ENCODE measurements at places on chromosomes 4 and X.

DNA sequence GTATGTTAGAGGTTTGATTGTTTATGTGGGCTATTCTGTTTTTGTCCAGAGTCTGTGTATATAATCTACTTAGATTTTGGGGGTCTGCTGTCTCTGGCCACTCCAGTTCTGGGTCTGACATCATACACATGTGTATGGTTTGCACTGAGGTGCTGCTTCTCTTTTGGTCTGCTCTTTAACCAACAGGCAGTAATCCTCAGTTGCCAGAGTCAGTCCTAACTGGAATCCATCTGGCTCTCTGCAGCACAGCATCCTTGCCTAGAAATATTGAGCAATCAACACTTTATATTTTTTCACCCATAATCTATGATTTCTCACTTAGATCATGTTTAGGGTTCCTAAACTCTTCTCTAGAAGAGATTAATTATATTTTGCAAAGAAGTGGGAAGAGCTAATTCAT is 98.3 kb upstream of the SFRP2 start:
- DNase-seq, result no peak

- DNase-seq, result no peak
Measured at GRCh38 chr4:140122891-140123290, 31.1 kb downstream of the MAML3 start.

DNA sequence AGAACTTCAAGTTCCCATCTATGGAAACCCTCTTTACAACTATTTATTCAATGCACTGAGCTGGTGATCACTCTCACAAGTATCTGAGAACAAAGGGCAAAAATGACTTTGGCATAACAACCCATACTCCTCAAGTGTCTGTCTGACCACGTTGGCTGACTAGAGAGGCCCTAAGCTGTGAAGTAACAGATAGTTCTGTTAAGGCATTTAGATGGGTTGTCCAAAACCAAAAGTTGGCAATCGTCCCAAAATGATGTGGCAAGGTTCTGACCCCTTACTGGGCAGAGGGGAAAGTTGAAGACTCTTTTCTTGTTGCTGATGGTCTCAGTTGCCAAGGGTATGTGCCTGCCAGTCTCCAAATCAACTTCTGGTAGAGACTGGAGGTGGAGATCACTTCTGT is 524.8 kb downstream of the PPARGC1A start:
- DNase-seq, result no peak

DNA sequence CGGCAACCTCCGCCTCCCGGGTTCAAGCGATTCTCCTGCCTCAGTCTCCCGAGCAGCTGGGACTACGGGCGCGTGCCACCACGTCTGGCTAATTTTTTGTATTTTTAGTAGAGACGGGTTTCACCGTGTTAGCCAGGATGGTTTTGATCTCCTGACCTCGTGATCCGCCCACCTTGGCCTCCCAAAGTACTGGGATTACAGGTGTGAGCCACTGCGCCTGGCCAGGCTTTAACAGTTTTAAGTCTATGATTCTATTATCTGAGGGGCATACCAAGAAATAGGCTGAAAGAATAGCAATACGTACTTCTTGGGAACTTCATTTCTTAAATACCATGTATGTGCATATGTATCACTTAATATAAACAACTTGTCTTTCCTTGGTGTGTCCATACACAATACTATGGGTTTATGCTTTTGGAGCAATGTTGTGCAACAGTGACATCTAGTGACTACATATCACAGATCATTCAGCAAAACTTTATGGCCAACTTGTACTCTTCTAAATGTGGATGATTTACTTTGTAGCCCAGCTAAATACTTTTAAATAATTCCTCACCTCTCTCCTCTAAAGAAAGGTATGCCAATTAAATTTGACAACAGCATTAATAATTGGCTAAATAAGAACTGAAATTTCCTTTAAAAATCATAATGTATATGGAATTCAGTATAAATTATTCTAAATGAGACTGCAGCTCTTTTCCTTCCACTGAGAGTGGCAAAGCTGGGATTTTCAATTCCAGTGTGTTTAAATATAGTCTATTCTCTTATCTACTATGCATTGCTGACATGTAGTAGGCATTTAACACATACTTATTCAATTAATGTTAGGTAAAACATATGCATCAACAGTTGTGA is 10.4 kb downstream of the SLC9B1 start:
- DNase-seq, result peak; percentile 86

DNA sequence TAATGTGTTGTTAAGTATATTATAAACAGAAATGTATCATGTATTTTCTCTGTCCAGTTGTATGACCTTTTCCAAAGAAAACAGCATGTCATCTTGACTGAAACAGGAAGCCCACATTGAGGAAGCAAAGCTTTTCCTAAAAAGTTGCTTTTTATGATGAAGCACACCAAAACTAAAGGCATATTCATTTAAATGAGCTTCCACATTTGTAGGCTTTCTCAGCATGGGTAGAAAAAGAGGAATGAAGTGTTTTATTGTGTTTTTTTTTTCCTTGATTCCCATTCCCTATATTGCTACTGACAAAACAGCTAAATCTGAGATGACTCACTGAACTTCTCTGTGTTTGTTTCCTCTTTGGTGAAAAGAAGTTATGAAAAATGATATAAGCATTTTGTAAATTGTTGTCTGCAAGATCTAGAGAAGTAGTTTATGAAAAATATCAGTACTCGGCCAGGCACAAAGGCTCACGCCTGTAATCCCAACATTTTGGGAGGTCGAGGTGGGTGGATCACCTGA is 32.5 kb upstream of the FRAS1 start:
- DNase-seq, result no peak

- peak; percentile 74 for DNase-seq
Measured at GRCh38 chr4:77922158-77923094, 59.8 kb downstream of the MRPL1 start.

GRCh38 chrX:112888916-112889315 is 48.3 kb upstream of the AMOT start:
- no peak for DNase-seq

DNA sequence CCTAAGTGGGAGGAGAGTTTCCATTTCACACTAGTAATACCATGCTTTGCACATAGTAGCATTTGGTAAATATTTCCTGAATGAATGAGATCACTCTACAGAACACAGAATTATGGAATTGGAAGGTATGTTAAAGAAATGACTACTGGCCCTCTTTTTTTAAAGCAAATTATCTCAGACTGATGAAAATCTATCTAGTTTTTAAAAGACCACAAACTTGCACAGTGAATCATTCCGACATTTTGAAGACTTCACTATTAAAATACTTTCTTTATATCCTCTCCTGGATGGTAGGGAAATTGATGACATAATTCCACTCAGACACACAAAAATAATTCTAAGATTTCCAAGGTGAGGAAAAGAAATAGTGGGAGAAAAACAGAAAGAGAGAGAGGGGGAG is 68.4 kb upstream of the ETNPPL start:
- DNase-seq, result no peak

DNA sequence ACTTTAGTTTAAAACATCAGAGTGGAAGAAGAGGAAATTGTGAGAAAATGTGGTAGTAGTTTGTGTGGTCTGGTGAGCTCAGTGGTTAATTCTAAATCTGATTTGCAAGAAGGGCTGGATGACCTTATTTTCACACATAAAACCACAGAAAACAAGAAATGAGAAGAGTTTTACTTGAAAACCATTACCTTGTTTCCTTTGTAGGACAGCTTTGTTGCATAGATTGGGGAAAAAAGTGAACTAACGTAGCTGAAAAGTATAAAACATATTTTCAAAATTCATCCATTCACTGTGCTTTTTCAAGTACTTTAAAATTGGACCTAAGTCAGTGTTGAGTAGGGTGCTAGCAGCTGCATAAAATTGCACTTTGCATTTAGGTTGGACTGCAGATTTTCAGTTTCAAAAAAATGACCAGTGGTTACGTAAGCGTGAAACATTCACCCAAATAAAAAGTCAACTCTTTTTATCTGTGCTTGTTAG is 211.3 kb downstream of the ARHGAP10 start:
- no peak for DNase-seq

- DNase-seq, result no peak
Measured at GRCh38 chrX:85375333-85375738, 4.1 kb downstream of the POF1B start.
